ENCODE measurements at places on chromosomes 1 and 21.

DNA sequence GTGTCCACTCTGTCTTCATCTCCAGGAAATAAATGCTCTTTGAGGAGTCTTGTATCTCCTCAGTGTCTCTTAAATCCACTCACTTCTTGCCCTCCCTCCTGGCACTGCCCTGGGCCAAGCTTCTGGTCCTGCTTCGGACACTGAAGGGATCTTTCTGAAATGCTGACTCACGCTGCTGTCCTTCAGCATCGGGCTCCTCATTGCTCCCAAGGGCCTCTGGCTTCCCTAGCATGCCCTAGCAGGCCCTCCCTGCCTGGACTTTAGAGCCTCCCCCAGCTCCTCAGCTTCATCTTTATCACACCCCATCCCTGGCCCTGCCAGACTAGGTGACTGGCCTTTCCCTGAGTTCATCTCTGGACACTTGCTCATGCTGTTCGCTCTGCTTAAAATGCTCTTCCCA lies 96.6 kb downstream of the FOXD2 start:
- DNase-seq: peak; percentile 8

- DNase-seq: peak; percentile 74
Measured at GRCh38 chr1:184945678-184946412, 28.5 kb downstream of the NIBAN1 start.

GRCh38 chr1:200337410-200337809 lies 72.4 kb downstream of the ZNF281 start:
- no peak for DNase-seq

DNA sequence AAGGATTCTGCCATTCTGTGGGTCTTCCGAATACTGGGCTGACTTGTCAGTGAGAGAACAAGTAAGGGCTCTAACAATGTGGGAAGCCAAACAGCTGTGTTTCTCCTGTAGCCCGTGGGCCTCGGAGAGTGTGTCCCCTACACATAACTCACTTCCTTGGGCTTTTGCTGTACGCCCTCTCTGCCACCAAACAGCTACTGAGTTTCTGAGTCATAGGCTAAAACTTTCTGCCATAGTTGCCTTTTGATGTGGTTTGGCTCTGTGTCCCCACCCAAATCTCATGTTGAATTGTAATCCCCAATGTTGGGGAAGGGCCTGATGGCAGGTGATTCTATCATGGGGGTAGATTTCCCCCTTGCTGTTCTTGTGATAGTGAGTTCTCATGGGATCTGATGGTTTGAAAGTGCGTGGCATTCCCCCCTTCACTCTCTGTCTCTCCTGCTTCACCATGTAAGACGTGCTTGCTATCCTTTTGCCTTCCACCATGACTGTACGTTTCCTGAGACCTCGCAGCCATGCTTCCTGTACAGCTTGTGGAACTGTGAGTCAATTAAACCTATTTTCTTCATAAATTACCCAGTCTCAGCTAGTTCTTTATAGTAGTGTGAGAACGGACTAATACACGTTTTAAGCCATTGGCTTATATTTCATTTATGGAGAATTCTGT lies 194.8 kb upstream of the HMCN1 start:
- DNase-seq: peak; percentile 28

- DNase-seq: no peak
Measured at GRCh38 chr1:97577613-97578012, 343.2 kb downstream of the DPYD start.

DNA sequence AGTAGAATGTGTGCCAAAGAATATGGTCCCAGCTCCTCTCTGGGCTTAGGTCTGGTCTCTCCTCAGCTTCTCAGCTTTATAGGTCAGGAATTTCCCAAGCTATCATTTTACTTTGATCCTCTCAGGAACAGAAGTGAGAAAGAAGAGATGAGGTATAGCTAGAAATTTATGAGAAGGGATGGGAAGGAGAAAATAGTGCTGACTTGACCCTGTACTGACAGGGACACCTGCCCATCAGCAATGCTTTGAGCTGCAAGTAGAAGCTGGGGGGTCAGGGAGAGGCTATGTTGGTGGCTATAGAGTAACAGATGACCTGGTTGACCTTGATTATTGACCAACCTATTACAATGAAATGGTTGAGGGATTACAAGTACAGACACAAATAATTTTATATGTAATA lies 75.0 kb downstream of the XCL2 start:
- no peak for DNase-seq

- DNase-seq: no peak
Measured at GRCh38 chr1:14835725-14836124, 237.2 kb downstream of the KAZN start.

DNA sequence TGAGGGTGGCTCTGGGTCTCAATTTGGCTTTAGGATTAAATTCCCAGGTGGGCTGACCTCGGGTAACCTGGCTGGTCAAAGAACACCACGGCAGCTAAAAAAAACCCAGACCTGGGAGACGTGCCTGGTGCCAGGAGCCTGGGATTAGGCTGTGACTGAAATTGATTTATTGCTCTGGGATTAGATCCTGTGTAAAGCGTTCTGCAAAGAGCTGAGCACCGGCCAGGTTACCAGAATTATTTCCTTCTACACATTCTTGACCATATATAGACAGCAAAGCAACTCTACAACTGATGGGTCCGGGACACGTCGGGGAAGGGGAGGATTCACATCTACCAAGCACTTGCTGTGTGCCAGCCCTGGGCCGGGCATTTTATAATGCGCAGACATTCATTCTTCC lies 45.2 kb downstream of the TMCO4 start:
- no peak for DNase-seq

DNA sequence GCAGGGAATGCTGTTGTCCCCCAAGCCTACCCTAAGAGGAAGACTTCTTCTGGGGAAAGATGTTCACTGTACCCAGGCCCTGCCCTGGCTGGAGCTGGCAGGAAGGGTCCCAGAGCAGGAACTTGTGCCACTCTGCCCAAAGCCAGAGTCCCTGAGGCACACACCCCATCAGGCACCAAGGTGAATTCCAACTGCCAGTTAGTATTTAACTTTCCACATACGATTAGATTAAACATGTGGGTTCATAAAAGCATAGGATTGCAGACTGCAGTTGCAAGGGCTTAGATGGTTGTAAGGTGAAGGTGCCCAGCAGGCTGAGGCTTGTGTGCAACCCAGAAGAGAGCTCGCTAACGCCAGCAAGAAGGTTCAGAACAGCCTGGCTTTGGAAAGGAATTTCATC lies at the start of gene KCNE2:
Gene KCNE2 (plus strand): TSS at position 274 of the 400 bp plus-strand sequence. CDS start 6,473 bp downstream, outside the sequence.
- DNase-seq: no peak

GRCh38 chr1:185444676-185445075 lies 127.6 kb upstream of the IVNS1ABP start:
- DNase-seq: no peak

GRCh38 chr1:46131712-46132528 lies 509 bp downstream of the PIK3R3 start:
- DNase-seq: peak; percentile 33

DNA sequence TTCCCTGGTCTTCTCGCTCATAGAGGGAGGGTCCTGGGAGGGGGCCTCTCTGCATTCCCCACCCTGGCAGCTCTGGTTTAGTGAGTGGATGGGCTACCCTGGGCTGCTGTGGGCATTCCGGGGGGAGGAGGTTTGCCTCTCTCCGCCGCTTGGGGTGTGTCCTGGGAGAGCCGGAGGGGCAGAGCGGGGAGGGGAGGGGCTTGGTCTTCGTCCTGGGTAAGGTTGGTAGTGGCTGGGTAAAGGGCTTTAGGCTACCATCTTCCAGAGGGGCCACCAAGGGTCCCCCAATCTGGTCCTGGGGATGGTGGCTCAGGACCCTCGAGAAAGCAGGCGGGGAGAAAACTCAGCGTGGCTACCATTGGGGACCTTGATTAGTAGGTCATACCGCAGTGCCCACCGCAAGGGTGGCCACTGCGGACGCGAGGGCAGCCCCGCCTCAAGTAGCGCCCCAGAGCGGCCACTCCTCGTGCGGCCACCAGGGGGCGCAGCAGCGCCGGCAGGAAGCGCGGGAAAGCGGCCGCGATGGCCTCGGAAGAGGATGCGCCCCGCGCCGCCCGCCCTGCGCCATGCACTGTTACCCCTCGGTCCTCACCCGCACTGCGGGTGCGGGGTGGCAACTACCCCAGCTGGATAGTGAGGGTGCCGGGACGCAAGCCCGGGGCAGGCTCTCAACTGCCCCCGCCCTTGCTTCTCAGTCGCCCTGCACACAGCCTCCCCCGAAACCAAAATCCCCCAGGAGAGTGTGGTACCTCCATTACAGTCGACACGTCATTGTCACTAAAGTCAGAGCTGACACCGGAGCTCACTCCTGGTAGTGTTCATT lies 44.1 kb upstream of the SLC25A33 start:
- peak; percentile 47 for DNase-seq

GRCh38 chr1:154824179-154825000 lies 45.7 kb downstream of the KCNN3 start:
- no peak for DNase-seq

DNA sequence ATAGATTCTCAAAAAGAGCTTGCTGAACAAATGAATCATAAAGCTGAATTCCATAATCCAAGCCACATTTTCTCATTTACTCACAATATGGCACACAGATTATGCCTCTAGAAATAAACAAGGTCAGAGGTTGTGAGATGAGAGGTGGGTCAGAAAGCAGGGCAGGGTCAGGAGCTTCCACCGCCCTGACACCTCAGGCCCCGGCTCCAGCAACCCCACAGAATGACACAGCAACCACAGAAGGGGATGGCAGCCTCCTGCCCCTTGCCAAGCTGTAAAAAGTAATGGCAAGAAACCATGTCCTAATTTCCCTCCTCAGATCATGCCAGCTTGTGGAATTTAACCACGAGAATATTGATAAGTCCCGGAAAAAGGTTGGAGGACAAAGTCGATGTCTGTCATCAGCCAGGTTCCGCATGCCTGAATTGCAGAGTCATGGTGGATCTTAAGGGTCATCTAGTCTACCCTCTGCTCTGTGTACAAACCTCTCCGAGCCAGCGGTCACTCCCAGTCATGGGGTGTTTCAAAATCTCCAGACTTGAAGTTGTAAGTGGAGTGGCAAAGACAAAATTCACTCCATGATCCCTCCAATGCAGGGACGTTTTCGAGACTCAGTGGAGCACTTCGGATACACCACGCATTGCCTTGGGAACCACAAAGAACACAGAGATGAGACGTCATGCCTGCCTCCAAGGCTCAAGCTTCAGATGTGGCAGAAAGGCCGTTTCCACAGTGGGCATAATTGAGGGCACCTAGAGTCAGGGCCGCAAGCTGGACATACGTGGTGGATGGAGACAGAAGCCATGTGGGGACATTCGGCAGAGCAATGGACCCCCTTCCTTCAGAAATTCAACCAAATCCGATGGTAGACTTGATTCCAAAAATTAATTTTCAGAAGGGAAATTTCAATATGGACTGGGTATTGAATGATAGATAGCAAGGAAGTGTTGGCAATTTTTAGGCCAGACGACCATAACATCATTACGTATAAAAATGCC lies 254.0 kb downstream of the TOMM20 start:
- DNase-seq: no peak

GRCh38 chr1:13759072-13759471 lies 59.1 kb downstream of the PRDM2 start:
- DNase-seq: no peak

DNA sequence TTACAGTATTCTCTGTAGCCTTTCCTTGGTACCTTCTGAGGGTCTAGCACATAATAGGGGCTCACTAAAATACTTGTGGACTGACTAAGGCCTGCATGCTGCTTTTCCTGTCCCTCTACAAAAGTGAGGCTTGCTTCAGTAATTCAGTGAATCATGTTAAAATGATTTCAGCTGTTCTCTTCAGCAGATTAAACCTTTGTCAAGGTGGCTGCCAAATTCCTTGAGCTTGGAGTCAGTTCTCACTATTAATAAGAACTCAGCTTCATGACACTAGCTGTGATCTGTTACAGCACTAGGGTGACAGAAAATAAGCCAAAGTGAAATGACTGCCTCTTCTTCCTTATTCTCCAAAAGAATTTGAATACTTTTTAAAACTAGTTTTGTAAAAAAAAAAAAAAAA lies 128.8 kb downstream of the KCNN3 start:
- peak; percentile 73 for DNase-seq

DNA sequence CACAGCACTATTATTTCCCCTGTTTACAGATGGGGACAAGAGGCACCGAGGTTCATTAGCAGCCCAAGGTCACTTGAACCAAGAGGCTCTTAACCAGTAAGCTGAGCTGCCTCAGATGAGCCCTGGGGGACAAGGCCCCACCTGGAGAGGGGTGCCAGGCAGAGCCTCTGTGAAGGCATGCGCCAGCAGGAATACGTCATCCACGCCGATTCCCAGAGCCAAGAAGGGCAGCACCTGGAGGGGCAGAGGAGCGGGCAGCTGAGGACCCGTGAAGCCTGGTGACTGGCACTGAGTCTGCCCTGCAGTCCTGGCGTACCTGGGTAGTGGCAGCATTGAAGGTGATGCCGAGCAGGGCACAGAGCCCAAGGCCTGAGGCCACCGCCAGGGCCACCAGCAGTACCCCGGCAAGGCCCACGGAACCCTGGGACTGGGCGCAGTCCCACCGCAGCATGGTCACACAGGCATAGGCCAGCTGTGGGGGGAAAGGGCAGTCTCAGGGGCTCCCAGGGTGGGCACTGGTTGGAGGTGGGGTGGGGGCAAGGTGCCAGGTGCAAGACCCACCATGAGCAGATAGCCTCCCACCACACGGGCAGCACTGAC lies 14.1 kb downstream of the PTCH2 start:
- no peak for DNase-seq

GRCh38 chr1:112938210-112938609 lies 17.8 kb downstream of the SLC16A1 start:
- peak; percentile 19 for DNase-seq

DNA sequence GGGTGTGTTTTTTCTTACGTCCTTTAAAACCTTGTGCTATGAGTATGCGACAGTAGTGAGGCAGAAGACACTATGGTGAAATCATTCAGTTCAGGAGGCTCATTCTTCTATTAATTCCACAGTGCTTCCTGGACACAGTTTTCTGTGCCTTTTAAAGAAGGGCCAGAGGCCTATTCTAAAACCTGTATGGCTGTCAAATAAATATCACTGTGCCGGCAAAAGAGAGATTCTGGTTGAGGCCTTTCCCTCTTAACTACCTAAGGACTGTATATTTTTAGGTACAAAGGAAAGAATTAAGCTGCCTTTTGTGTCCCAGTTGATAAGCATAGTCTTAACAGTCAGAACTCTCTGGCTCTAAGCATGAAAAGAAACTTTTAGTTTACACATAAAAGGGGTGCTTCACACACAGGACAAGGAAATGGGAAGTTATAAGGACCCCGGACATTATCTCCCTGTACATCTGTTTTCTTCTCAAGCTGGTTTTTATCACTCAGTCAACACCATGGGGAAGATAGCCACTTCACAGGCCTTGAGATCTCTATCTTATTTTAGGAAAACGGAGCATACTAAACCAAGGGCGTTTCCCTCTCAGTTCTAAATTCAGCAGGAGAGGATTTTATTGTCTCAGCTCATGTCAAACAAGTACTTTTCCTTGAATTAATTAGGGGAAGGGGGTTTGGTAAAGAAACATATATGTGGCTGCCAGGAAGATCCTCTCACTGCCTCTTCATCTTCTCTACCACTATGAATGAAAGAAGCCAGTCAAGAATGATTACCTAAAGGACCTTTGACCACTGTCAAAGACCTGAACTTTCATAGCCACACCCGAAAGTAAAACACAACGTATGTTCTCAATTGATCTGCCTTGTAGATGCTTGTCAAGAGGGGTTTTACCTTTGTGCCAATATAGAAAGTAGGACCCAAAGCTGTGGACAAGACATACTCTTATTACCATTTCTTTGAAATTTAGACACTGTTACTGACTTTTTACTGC lies 71.4 kb upstream of the HSPA13 start:
- DNase-seq: no peak
